Activated T-cell treated with anti-CD3 and anti-CD28 coated beads for 48 hours (primary cell): ENCODE measurements at places on chromosomes 1 and 21.

DNA sequence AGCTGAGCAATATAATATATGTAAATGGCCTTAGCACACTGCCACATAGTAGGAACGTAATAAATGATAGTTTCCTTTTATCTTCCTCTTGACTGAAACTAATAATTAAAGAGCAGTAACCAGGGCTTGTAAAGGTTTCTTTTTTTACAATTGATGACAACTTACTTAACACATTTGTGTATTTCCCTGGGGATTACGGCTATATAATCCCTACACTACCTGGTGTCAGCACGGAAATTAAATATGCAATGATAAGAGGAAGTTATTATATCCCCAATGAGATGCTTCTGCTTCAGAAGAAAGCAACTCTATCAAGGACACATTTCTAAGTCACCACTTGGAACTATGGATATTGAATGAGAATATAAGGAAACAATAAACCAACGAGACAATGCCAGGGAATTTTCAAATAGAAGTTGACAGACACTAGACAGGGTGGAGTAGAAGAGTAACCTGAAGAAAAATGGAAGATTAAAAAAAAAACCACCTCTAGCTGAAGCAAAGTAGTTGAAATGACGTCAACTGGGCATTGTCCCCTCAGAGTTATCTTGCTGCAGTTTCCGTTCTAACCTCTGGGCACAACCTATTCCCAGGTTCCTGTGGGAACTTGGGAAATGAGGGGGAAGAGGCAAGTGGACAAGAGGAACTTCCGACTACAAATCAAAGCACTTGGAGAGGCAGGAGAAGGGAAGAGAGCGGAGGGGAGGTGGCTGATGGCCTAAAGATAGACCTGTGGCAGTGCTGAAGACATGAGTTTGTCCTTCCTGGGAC lies 66.5 kb downstream of the PLPP3 start:
- DNase-seq, result no peak

GRCh38 chr1:164583835-164584539 lies 25.0 kb downstream of the PBX1 start:
- no peak for DNase-seq

DNA sequence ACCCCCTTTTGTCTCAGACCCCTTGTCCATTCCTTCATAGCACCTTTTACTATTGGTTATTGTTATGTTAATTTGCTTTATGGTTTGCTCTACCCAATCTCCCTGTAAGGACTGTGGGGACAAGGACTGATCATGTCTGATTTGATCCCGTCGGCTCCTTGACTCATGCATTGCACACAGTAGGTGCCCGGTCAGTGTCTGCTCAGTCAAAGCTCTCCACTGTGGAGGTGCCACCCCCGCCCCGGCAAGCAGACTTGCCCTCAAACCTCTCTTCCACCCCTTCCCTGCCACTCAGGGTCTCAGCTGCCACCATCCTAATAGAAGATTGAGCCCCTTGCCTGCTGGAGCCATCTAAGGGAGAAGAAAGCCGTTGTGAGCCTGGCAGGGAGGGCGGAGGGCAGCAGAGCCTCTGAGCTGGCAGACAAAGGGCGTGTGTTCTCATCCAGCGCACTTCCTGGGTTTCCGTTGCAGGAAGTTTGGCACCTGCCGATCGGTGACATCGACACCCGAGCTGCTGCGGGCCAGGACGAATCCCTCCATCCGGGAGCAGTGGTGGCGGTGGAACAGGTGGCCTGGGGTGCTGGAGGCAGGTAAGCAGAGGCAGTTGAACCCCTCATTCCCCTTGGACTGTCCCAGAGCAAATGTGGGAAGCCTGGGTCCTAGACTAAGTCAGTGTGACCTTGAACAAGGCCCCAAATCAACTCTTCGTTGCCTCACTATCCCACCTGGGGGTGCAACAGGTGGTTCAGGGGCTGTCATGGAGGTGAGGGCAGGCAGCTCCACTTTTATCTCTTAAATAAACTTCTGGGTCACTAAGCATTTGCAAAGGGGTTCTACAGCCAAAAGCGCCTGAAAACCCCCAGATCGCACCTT lies 2.2 kb upstream of the FBLIM1 start:
- DNase-seq, result no peak

DNA sequence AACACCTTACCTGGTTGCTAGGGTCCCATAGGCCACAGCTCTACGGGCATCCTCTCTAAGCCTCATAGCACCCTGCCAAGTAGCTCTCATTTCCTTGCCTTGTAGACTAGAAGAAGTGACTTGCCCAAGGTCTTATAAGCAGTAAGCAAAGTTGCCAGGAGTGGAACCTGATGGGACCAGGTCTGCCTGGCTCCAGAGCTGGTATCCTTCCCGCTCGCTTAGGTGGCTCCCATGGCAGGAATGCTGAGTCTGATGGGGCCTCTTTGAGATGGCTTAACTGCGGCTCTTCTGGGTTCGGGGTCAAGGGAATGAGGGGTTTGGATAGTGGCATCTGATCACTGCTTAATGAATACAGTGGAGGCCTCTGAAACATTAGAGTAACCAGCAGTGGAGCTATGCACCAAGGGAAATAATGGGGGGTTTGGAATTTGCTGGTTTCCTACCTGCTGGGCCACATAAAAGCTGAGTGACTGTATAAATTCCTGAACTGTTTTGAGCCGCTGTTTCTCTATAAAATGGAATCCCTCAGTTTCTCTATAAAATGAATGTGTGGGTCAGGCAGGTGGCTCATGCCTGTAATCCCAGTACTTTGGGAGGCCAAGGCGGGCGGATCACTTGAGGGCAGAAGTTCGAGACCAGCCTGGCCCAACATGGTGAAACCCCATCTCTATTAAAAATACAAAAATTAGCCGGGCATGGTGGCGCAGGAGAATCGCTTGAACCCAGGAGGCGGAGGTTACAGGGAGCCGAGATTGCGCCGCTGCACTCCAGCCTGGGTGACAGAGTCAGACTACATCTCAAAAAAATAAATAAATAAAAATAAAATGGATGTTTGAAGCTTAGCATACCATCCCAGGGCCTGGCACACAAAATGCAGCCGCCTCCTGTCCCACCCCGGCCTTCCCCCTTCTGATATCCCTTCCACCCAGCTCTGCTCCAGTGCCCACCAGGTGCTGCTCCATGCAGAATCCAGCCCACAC lies 12.4 kb downstream of the FAM151A start:
- DNase-seq, result no peak
